ENCODE measurements at places on chromosomes 5 and 9.

- DNase-seq = no peak
Observed at GRCh38 chr9:70923961-70924360, 197.5 kb downstream of the TRPM3 start.

- no peak for DNase-seq
Observed at GRCh38 chr5:112013660-112014059, 256.7 kb upstream of the NREP start.

DNA sequence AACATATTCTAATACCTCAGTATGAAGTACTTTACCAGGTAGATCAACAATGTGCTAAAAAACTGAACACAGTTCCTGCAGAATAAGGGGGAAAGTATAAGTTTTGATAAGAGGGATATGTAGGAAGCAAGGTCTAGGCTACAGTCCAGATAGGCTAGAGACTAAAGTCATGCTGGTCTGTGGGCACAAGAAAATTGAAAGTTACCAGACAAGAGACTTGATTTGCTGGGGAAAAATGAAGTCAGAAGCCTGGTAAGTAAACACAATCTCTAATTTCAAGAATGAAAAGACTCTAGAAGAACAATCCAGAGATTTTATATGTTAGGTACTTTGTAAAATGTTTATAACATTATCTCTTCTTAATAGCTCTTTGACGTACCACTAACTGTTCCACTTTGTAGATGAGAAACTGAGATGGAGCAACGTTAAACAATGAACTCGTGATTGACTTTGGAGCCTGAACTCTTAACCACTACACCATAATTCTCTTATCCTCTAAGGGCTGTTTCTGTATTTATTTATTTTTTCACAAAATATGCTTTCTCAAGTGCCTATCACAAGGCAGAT, 19.5 kb downstream of the ADAMTS6 start:
- DNase-seq = no peak

DNA sequence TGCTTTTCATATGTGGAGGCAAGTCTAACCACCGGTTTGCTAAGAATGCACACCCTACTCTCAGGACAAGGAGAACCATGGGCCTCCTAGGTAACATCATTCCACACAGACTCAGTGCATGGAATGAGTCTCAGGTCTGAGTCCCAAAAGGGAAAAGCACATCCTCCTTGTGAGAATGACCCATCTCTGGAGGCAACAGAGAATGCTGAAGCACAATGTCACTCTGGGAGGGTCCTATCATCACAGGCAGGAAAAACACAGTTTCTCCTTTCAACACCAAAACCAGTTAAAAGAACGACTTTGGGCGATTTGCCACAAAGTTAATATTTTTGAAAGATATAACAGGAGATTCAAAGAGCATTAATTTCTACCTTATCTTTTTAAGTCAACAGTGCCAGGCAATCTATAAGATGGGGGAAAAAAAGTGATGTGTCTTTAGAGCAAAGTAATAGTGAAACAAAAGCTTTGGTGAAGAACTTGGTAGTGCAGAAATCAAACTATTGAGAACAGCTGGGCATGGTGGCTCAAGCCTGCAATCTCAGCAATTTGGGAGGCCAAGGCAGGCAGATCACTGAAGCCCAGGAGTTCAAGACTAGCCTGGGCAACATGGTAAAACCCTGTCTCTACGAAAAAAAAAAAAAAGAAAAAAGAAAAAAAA, 97.3 kb downstream of the OXCT1 start:
- peak; percentile 10 for DNase-seq

GRCh38 chr5:35302544-35302943, 72.3 kb upstream of the PRLR start:
- DNase-seq = no peak

GRCh38 chr5:78221964-78222451, 72.5 kb downstream of the AP3B1 start:
- DNase-seq = peak; percentile 16

- no peak for DNase-seq
Observed at GRCh38 chr9:127746959-127747569, 12.0 kb upstream of the TOR2A start.

DNA sequence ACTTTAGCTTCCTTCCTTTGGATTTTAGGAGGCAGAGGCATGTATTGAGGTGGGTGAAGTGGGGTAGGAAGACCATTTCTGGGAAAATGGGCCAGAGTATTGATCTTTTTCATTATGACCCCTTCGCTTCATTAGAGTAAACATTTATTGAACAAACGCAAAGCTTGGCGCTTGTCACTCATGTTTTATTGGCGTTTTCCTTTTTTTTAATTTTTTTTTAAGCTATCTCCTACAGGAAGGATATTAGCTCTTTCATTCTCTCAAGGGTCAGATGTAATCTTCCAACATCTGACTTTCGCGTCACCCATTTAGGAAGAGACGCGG, 273 bp upstream of the SUB1 start:
- no peak for DNase-seq

DNA sequence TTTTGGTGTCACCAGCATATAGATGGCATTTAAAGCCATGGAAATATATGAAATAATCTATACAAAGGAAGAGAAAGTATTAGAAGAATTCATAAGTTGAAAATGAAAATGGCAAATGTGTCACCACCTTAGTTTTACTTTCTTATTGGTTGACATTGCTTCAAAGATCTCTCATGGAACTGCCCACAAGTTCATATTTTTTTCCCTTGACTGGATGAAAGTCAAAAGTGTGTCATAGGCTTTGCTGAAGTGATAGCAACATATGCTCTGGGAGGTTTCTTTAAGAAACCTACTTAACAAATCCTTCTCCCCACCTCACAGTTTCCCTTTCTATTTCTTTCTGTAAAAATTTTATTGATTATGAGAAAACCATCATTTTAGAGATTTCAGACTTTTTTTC, 127.2 kb downstream of the VPS13A start:
- DNase-seq = no peak

GRCh38 chr5:180598316-180598701, 7.0 kb upstream of the SCGB3A1 start:
- DNase-seq = no peak

GRCh38 chr5:14161825-14162556, 18.8 kb downstream of the TRIO start:
- no peak for DNase-seq

- no peak for DNase-seq
Observed at GRCh38 chr5:65203746-65204145, 278.0 kb downstream of the ADAMTS6 start.

GRCh38 chr5:16665601-16666000, 48.8 kb upstream of the RETREG1 start:
- no peak for DNase-seq

- DNase-seq = no peak
Observed at GRCh38 chr9:78778318-78778717, 481.4 kb downstream of the PSAT1 start.

DNA sequence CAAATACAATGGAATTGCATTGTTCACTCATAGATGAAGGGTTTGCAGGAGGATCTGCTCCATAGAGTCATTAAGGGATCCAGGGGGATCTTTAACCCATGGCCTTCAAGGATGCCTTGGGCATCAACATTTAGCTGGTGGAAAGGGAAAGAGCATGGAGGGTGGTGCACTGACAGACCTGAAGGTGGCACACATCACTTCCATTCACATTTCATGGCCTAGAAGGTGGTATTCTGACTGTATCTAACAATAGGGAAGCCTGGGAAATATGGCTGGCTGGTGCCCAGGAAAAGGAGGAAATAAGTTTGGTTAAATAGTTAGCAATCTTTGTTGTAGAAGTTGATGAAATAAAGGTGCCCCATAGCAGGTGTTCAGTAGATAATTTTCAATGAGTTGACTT, 230.2 kb downstream of the CD180 start:
- no peak for DNase-seq

DNA sequence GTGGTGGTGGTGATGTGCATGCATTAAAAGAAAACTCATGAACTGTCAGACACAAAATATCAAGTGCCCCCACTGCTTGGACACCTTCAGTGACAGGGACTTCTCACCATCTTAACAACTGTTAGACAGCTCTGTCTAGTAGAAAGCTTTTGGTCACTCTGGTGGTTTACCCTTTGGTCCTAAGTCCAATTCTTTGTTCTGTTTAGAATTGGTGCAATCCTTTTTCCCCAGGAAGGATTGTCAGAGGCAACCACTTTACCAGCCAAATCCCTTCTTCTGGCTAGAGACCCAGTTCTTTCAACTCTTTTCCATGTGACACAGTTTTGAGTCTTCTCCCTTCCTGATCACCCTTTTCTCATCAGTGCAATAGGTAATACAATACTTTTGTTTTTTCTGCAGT, 140.2 kb downstream of the SEC61B start:
- DNase-seq = no peak

DNA sequence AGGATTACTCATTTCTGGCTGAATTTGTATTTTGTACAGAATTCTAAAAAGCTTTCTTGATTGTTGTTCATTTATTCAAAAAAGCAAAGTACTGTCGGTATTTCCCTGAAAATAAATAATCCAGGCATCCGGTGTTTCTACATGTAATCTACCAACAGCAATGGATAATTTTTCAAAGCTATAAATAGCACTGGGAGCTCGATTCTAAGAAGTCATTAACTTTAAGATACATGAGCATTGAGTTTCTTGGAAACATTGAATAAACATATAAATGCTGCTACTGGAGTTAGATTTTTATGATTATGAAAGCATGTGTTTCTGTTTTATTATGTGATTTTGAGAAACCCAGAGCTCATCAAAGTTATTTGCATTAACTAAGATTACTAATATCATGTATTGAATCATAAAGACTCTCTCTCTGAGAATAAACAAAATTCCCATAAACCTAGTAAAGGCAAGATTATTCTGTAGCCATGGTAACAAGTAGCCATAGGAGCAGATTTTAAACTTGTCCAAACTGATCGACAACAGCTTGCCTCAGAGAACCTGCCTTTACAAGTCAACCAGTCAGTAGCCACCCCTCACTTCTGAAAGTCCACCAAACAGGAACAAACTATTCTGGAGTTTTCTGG, 197.0 kb downstream of the DRD1 start:
- DNase-seq = no peak

DNA sequence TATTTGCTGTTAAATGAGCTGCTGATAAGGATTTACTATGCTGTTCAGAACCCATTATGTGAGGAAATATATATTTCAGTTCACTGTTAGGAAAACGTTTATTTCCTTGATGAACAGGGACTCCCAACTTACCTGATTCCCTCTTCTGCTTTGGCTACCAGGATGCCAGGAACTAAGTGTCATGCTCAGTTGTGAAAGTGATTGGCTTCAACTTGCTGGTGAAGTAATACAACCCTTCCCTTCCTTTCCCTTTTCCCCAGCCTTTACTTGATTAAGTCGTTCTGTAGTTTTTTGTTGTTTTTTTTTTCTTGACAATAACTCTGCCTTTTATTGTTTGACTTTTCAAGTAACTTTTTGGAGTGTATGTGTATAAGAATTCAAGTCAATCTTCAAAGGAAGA, 309.3 kb downstream of the DOCK8 start:
- no peak for DNase-seq

GRCh38 chr9:106146066-106146840, 451.9 kb downstream of the TMEM38B start:
- no peak for DNase-seq

- no peak for DNase-seq
Observed at GRCh38 chr9:77021291-77021894, 1.9 kb downstream of the FOXB2 start.

GRCh38 chr5:102591650-102592049, 92.8 kb upstream of the SLCO6A1 start:
- peak; percentile 18 for DNase-seq

DNA sequence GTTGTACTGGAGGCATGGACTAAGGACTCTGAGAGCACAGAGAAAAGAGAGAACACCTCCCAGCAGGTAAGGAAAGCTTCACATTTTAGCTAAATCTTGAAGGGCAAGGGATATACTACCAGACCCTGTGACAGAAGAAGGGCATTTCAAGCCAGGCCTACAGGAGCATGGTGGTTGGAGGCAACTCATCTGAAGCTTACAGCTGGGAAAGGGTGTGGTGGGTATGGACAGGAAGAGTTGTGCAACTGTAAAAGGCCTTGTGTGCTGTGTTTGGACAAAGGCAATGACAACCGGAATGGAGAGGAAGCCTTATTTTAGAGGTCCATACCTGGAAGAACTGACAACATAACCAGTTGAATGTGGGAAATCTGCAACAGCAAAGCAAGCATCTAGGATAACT, 31.2 kb downstream of the NIPSNAP3B start:
- no peak for DNase-seq

DNA sequence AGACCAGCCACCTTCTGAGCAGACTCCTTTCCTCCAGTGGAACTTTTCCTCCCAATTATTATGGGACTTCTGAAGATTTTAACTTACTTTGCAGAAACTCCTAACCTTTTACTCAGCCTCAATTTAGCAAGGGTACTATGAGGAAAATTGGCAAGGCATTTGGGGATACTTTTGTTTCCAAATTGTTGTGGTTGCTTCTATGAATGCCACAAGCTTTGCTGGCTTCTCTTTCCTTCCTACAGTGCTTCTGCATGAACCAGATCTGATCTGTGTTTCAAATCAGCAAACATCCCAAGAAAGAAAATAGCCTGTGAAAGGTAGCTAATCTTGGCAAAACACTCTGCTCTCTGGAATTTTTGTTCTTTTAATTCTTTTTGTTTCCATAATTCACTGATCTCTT, 57.3 kb upstream of the TAF11L2 start:
- DNase-seq = no peak

DNA sequence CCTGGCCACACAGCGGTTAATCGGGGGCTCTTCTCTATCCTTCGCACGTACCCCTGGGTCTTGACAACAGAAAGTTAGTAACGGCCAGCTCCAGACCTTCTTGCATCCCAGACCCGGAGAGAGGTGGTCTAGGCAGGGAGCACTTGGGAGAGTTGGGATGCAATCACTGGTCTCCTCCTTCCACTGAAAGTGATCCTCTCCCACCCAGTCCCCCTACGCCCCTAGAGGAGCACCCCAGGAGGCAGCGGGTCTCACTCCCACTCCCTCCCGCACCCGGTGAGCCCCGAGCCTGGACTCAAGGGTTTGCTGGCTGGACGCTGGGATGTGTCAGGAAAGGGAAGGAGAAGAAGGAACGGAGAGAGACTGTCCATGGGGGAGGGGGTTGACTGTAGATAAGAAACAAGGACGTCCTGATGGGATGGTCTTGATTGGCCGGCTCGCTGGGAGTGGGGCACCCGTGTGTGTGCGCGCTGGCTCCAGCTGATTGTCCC, 2.0 kb downstream of the RORB start:
- DNase-seq = no peak

GRCh38 chr5:109805883-109806282, 116.2 kb downstream of the MAN2A1 start:
- DNase-seq = no peak

- DNase-seq = no peak
Observed at GRCh38 chr5:150298701-150299451, 3.8 kb downstream of the ARSI start.

DNA sequence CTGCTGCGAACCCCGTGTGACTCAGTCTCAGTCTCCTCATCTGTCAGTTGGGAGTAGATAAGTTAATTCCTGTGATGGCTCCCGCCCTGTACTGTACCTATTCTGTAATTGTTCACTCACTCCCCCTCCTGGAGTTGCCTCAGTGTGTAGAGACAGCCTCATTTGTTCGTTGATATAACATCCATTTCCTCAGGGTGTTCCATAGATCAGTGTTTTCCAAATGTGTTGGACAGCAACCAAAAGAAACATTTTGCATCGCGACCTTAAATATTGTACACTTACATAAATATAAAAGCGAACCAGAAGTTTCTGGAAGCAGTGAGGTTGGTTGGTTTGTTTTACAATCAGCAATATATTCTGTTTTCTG, 698 bp downstream of the NFX1 start:
- DNase-seq = no peak

GRCh38 chr5:88736494-88736893, 146.5 kb downstream of the MEF2C start:
- no peak for DNase-seq

GRCh38 chr5:55533521-55534435, 986 bp downstream of the PLPP1 start:
- no peak for DNase-seq

All from activated CD4-positive, alpha-beta T cell treated with anti-CD3 and anti-CD28 coated beads, Interleukin-10, Interleukin-2, amounts not matched to agents 100 ng/mL and 50 ng/mL, durations not matched to agents 16 hours and 8 hours (primary cell).